ENCODE measurements at places on chromosomes 7 and 10.

- peak; percentile 12 for DNase-seq
Measured at GRCh38 chr7:30974605-30975255, 11.0 kb downstream of the GHRHR start.

DNA sequence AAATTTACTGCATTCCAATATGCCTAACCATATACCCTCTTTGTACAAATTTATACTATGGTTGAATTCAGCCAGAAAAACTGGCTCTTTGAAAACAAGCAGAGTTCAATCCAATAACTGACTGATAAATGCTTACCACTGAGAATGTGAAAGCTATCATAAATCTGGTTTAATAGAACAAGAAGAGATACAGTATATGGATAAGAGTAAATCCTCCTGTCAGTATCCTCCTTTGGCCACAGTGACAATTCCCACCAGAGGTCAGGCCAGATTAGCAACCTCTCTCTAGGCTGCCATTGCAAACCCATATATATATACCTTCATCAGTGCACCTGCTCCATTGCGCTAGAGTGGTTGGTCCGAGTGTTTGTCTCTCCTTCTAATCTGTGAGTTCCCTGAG lies 647.2 kb downstream of the GRM8 start:
- DNase-seq: no peak

DNA sequence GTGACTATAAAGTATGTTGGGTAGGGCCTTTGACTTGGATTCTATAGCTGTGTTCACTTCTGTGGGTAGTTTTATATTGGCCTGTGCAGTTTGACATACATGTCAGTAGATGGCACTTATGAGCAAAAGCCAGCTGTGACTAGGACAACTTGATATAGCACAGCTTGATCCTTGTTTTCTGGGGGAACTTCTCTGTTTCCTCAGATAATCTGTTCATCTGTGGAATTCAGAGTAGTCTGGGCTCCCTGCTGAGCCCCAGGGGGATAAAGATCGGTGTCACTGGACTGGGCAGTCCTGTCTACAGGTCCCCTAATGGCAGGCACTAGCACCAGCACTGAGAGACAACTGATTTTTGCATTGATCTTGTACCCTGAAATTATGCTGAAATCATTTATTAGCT lies 25.4 kb downstream of the CYP2C9 start:
- no peak for DNase-seq

DNA sequence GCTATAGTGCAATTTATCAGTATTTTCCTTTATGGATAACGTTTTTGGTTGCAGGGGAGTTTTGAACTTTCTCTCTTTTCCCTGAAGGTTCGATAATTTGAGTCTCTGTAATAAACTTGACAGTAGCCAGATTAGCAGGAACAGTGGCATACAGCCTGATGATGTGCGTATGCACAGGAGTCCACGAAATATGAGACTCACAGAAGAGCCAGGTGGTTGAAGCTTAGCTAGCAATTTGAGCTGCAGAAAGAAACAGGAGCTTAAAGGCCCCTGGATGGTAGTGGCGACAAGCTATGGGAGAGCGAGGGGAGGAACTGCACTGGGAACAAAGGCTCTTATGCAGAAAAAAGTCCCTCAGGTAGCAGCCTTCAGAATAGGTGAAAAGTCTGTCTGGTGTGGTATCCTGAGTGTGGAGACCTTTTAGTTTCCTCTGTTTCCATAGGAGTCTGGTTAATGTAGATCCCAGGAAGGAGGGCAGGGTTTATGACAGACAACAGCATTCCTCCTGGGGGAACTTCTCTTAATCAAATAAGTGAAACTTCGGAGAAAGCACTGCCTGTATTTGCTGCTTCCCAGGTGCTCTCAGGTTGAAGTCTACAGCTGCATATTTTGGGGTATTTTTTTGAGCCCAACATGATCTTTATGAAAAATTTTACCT lies 32.7 kb downstream of the FANK1 start:
- DNase-seq: no peak

DNA sequence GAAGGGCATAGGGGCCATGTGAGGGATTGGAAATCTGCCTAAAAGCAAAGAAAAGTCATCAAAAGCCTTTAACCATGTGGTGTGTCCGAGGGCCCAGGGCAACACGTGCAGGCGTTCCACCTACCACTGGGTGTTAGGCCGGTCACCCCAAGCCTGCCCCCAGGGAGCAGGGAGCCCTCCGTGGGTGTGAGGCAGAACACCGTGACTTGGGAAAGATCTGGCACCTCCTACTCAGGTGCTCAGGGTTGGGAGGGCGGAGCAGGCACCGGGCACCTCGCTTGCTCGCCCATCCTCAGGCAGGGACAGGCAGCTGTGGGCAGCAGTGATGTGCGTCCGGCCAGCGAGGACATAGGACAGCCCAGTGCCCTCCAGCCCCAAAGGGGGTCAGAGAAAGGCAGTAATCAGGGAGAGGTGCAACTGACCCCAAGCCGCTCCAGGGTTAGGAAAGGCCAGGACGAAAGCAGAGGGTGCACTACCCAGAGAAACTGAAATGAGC lies 80.7 kb upstream of the CHST15 start:
- no peak for DNase-seq

DNA sequence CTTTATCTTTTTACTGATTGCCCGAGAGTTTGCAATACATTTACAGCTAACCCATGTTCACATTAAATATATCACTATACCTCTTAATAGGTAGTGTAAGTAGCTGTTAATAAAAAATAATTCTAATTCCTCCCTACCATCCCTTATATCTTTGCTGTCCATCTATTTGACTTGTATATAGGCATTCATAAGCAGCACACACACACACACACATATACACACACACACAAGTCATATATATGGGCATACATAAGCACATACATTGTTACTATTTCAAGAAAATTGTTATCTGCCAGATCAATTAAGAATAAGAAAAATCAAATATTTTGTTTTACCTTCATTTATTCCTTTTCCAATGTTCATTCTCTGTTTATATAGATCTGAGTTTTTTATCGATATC lies 176.4 kb downstream of the PPP1R3A start:
- DNase-seq: no peak

GRCh38 chr10:25017154-25017590 lies 760 bp downstream of the THNSL1 start:
- peak; percentile 10 for DNase-seq

DNA sequence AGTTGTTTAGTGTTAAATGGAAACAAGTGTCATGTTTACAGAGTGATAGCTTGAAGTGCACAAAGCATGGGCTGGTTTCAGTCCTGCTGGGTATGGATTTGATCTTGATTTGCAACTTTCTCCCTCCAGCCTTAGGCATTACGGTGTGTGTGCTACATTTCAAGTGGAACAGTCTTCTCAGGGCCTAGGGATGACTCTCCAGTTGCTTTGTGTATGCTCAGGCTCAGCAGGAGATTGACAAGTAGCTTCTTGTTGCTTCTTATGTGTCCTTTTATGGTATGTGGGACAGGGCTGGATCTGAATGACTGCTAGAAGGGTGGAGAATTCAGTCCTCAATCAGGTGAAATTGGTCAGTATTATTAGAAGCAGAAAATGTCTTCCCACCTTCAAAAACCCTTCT lies 51.3 kb upstream of the PLEKHA1 start:
- no peak for DNase-seq

DNA sequence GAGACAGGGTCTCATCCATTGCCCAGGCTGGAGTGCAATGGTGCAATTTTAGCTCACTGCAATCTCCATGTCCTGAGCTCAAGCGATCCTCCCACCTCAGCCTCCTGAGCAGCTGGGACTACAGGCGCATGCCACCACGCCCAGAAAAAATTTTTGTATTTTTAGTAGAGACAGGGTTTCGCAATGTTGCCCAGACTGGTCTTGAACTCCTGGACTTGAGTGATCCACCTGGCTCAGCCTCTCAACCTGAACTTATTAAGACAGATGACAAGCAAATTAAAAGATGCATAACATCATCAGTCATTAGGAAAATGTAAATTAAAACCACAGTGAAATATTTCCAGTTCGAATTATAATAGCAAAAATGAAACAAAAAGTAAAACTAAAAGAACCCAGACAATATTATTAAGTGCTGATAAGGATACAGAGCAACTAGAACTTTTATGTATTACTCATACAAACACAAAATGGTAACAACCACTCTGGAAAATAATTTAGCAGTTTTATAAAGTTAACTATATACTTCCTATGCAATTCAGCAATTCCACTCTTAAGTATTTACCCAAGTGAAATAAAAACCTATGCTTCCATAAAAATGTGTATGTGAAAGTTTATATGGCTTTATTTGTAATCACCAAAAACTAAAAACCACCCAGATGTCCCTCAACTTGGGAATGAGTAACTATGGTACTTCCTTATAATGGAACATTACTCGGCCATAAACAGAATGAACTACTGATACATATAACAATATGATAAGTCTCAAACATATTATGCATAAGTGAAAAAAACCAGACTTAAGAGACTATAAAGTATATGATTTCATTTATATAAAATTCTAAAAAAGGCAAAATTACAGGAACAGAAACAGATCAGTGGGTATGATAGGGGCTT lies 15.3 kb downstream of the ZFAND4 start:
- DNase-seq: no peak

All from fibroblast of upper back skin (primary cell).